ENCODE measurements at places on chromosomes 11 and 22.

GRCh38 chr11:124895471-124895971, 2.1 kb downstream of the ROBO4 start:
- no peak for DNase-seq

GRCh38 chr22:19169002-19169946, 9.3 kb downstream of the SLC25A1 start:
- peak; percentile 83 for DNase-seq

DNA sequence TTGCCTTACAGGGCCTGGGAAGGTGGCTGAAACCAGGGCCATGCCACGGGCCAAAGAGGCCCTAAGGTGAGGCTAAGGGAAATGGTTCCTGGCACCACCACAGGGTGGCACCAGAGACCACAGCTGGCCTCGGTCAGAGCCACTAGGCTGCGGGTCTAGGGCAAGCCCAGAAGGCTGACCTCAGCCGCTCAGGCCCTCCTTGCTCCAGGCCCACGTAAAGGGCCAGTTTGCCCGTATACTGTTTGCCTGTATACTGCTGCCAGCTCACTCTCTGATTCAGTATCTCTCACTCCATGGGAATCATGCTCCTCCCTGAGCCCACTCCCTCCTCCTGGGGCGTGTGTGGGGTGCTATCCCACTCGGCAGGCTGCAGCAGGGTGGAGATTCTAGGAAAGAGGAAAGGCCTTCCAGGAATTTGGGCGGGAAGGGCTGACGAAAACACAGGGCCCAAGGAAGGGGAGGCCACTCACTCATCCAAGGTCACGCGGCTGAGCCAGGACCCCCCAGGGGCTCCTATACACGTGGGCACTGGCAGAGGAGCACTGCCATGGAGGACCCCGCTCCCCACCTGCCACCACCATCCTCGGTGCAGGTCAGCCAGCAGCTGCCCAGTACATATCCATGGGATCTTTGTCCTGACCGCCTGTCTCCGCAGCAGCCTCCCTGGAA, 62.4 kb downstream of the NECTIN1 start:
- peak; percentile 98 for DNase-seq

DNA sequence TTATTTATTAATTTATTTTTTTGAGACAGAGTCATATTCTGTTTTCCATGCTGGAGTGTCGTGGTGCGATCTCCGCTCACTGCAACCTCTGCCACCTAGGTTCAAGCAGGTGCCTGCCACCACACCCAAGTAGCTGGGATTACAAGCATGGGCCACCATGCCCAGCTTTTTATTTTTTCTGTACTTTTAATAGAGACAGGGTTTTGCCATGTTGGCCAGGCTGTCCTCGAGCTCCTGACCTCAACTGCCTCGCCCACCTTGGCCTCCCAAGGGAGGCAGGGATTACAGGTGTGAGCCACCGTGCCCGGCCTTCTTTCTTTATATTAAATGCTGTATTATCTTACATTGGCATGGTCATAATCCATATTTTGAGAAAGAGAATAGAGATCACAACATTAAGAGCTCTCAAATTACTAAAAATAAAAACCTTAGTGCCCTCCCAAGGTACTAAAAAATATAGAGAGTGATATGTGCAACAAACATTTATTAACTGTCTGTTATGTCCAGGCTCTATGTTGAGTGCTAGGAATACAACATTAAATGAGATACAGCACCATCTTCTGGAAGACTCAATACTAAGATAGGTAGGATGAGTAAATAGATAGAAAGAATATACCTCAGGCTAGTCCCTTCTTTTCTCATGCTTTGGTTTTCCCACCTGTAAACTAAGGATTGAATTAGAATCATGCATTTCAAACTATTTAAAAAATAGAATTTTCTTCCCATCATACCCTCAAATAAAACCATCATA, 84.1 kb downstream of the BBOX1 start:
- peak; percentile 41 for DNase-seq

DNA sequence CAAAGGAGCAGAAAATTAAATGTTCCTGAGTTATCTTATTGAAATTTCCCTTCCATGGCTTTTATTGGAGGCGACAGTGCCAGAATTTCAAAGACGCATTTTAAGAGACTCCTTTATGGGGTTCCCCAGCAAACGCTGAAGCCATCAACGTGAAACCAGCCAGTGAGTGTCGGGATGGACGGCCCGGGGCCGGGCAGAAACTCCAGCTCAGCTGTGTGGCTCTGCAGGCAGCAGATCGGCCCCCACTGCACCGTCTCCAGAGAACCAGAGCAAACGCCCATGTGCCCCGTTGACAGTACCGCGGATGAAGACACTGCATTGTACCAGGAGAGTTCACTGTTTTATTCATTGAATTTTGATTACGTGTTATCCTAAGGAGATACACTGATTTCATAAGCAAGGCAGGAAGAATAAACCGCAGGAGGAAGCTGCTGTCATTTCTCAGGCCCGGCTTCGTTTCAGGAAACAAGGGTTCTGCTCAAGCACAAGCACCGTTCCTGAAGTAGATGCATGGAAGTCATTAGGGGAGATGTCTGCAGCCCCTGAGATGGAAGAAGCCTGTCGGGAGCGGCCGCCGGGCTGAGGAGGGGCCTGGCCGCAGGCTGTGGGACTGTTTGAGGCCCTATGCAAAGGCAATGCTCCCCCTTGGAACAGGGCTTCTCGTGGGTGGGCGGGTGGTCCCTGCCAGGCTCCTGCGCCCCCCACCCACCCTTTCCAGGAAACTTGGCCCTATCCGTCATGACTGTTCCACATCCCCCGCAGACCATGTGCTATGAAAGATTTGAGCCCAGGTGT, 639.7 kb downstream of the TBC1D22A start:
- DNase-seq = peak; percentile 55

- DNase-seq = no peak
These were observed 8.2 kb downstream of the FJX1 start for GRCh38 chr11:35626501-35626900.

GRCh38 chr11:69370984-69371709, 77.2 kb downstream of the MYEOV start:
- no peak for DNase-seq

- DNase-seq = peak; percentile 87
These were observed 3.2 kb upstream of the GAB2 start for GRCh38 chr11:78420796-78421209.

DNA sequence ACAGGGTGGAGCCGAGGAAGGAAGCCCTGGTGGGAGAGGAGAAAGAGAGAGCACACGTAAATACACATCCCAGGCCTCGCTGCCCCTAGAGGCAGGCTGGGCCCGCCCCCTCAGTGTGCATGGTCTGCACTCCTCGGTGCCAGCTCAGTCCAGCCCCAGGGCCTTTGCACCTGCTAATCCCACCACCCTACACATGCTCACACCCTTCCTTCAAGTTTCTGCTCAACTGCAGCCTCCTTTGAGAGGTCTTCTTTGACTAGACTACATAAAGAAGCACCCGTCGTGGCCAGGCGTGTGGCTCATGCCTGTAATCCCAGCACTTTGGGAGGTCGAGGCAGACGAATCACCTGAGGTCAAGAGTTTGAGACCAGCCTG, 5.5 kb downstream of the IL2RB start:
- DNase-seq = peak; percentile 42

GRCh38 chr22:30224161-30224857, 22.2 kb downstream of the LIF start:
- peak; percentile 85 for DNase-seq

GRCh38 chr11:102773386-102773785, 7.0 kb downstream of the MMP10 start:
- DNase-seq = no peak

GRCh38 chr11:65573391-65574079, 1.2 kb downstream of the FAM89B start:
- peak; percentile 95 for DNase-seq

DNA sequence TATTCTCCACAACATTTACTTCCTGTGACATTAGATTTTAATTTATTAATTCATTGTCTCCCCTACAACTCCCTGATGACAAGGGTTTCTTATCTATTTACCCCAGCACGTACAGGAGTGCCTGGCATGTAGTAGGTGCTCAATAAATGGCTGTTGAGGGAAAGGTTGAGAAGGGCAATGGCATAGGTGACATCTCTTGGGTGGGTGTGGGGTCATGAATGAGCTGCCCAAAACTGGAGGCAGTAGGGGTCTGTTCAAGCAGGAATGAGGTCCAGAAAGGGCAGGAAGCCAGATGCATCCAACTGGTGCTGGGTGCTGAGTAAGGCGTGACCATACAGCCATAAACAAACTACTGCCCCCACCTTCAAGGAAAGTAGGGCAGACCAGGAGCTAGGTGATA, 2.8 kb downstream of the VWCE start:
- DNase-seq = peak; percentile 72

GRCh38 chr22:17272511-17272991, 53.3 kb upstream of the ADA2 start:
- DNase-seq = peak; percentile 11

DNA sequence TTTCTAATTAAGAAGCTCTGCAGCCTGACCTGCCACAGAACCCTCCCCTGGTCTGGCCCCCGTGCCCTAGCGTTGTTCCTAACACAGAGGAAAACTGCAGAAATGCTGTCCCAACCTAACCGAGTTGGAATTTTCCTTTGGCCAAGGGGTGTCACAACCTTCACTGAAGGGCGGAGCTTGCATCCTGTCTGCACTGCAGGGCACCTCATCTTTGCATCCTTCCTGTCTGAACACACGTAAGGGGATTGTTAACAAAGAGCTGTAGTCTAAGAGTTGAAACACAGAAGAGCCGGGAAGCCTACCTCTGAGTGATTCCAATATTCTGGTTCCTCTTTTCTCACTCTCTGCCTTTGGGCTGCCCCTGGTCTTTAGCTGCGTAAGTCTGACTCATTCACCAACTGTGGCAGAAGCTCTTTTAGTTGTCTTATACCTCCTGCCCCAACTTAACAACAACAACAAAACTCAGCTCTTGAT, 1.6 kb downstream of the DIXDC1 start:
- DNase-seq = no peak

DNA sequence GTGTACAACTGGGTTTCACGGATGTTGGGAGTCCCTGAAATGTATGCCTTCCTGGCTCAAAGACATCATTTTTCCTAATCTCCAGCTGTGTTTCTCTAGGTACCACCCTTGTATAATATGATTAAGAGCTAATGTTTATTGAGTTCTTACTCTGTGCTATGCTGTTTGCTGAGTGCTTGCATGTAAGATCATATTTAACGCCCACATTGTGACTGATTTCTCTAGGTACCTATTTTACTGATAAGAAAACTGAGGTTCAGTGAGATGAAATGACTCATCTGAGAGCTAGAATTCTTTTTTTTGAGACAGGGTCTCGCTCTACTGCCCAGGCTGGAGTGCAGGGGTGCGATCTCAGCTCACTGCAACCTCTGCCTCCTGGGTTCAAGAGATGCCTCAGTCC, 42.6 kb downstream of the FAM227A start:
- no peak for DNase-seq

DNA sequence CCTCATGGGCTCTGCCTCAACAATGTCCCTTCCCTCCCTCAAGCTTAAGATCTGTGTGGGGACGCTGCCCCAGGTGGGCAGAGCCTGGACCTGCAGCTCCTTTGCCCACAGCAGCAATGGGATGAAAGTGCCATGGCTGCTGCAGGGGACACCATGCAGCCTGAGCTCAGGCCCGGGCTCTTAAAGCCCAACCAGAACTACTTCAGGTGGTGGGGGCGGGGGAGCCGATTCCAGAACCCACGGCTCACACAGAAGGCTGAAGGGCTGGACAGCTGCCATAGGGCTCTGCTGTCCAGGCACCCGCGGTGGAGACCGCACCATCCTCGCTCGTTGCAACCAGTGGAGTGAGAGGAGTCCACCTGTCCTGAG, 12.5 kb downstream of the CHID1 start:
- DNase-seq = no peak

GRCh38 chr11:450809-451451, 851 bp downstream of the PTDSS2 start:
- DNase-seq = peak; percentile 98

GRCh38 chr11:124211321-124211720, 28.2 kb downstream of the OR10D3 start:
- DNase-seq = no peak

DNA sequence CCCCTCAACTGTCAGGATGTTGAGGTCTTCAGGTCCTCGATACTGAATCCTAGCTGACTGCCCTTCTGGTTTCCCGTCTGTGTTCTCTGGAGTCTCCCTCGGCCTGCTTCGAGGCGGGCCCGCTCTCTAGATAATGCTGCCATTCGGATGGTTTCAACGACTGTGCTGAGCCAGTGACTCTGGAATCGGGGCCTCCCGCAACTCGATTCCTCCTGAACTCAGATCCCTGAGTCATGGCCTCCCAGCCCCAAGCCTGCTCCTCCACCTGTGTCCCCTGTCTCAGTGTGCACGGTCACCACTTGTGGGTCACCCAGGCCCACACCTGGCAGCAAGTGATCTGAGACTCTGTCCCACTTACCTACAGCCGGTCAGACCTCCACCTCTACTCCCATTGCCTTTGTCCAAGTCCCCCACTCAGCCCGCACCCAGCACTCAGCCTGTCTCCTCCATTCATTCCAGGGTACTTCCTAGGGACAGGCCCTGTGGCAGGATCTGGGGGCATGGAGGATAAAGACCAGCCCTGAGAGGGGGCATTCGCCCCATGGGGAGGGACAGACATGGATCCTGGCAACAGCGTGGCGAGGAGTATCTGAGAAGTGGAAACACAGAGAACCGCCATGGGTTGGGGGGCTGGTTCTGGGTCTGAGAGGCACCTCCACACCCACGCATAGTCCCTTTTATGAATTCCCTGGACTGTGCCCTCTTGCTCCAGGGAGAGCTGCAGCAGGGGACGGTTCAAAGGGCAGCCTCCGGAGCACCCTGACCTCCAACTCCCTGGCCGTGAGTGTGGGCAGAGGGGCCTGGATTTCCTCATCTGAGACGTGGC, 14.3 kb downstream of the MPST start:
- peak; percentile 8 for DNase-seq

- DNase-seq = no peak
These were observed 134.7 kb upstream of the PGR start for GRCh38 chr11:101264306-101264705.

DNA sequence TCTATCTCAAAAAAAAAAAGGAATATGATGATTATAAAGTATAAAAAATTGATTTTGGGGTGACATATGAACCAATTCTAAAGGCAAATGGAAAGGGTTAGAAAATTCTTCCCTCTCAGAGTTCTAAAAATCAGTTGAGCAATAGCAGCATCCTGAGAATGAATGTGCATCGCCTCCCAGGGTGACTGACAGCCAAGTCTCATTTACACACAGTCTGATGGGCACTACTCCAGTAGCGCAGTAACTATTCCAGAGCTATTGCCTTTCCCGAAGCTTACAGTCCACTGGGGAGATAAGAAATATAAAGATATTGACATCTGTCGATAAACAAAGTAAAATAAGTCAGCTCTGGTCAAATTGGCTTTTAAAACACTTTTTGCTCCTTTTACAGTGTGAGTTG, 32.3 kb upstream of the SORL1 start:
- no peak for DNase-seq

DNA sequence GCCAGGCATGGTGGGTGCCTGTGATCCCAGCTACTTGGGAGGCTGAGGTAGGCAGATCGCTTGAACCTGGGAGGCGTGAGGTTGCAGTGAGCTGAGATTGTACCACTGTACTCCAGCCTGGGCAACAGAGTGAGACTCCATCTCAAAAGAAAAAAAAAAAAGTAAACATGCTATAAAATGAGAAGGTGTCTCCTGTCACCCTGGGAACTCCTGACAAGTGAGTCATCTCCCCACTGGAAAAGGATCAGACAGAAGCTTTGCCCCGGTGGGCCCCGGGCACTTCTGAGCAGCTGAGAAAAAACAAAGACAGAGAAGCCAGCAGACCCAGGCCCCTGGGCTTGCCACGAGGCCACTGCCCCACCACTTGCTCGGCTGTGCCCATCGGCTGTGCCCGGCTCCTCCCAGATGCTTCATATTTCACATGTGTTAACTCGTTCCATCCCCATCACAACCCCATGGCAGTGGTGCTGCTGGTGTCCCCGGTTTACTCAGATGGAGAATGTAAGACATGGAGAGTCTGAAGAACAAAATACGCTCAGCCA, 22.3 kb downstream of the TTLL1 start:
- peak; percentile 82 for DNase-seq

- DNase-seq = peak; percentile 94
These were observed 37.8 kb downstream of the SCN3B start for GRCh38 chr11:123616505-123617198.

Data from osteoblast (primary cell).